ENCODE measurements at places on chromosomes 6 and 20. TPM values are rescaled to one million over a fixed set of nuclear protein-coding genes. Genes with fewer than 3 reads are reported as not detected.

Gene GSTA2
- total RNA-seq, result not detected

Gene DTD1
- total RNA-seq, result 154 TPM

Gene TNFRSF21
- total RNA-seq, result 11.1 TPM

Gene CASS4
- not detected for total RNA-seq

Gene PHACTR3
- not detected for total RNA-seq

Gene TRAPPC3L
- not detected for total RNA-seq

Gene BCAS4
- 21.4 TPM for total RNA-seq

Data from A172 (cell line).